ENCODE measurements at places on chromosomes 11 and 22.

DNA sequence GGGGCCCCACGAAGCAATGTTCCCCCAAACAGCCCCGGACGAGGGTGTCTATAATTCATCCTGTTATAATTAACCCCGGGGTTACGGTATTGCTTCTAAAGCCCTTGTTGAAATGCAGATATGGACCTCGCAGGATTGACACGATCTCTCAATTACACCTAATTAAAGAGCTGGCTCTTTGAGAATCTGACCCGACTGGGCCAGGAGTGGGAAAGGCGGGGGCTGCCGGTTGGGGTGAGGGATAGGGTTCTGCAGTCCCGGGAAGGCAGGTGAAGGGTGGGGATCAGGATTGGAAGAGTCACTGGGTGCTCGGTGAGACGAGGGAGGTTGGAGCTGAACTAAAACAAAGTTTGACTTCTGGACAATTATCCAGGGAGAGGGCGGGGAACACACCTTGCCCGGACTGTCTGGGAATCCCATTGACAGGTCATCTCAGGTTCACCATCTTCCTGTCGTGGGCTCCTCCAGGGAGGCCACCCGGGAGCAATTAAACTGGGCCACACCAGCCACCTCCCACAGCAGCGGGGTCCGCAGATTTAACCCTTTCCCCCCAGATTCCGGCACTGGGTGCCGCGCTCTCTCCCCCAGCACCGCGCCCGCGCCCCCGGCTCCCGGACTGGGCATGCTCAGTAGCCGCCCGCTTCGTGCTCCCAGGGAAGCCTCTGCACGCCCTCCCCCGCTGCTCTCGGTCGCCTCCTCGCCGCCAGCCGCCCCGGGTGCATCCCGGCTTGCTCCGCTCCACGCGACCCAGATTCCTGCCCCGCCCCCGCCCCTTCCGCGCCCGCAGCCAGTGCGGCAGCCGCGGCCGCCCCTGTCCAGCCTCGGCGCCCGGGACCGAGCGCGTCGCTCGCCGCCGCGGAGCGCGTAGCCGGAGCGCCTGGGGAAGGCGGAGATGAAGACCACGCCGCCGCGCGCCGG lies at the start of gene ELMOD1:
Gene ELMOD1 (plus strand): TSS at position 688 of the 918 bp plus-strand sequence. CDS start 27,043 bp downstream, outside the sequence.
- DNase-seq = no peak

- DNase-seq = no peak
Measured at GRCh38 chr22:37953062-37953436, 352 bp downstream of the C22orf23 start.

- DNase-seq = peak; percentile 26
Measured at GRCh38 chr11:67053896-67054329, 2.7 kb upstream of the RHOD start.

DNA sequence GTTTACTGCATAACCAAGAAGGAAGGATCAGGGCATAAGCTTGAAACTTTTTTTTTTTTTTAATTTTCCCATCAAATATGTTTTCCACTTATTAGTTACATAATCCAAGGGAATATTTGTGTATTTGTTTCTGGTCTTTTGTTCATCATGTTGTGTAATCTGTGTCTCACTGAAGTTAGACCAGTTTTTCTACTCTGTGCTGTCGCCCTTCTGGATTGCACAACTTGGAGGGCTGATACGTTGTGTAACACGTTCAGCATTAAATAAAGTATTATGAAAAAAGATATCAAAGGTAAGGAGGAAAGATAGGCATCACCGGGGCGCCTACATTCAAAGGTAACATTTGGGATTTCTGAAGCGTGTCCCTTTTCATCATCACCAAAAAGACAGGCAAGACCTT lies 3.3 kb upstream of the E2F8 start:
- no peak for DNase-seq

DNA sequence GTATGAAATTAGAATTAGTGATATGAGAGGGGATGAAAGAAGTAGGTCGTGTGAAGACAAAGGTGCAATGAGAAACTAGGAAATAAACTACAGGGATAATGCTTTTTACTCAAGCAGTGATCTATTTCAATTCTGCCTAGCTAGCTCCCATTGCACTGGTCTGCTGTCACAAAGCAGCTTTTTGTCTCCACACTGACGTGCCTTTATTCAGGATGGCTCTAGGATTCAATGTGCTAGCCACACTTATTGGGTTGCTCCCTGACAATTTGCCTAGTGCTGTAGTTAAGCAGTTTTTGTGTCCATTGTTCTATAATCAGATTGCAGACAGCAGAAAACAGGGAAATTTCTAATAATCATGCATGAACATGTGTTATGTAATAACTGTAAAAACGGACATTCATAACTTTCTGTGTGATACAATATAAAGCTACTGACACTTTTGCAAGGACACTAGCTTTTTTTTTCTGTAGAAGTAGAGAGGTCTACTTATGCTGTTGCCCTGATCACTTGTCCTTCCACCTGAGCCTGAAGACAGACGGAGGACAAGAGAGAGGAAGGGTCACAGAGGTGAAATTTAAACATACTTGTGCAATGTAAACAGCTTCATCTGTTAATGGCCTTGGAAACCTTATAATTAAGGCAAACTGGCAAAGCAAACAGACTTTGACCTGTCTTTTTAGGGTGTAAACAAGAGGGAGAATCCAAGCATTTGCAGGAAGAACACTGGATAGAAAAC lies 269.6 kb downstream of the LRRC4C start:
- no peak for DNase-seq

GRCh38 chr11:93432247-93432646 lies 101.7 kb downstream of the DEUP1 start:
- no peak for DNase-seq

All from NCI-H748 treated with DMSO at 0.1 percent for 48 hours (cell line).